Stimulated activated naive CD8-positive, alpha-beta T cell treated with anti-CD3 and anti-CD28 coated beads, Interleukin-15, Interleukin-2, amounts not matched to agents 100 U/mL and 50 U/mL, for 24 hours (primary cell): ENCODE measurements at places on chromosomes 1 and 21.

DNA sequence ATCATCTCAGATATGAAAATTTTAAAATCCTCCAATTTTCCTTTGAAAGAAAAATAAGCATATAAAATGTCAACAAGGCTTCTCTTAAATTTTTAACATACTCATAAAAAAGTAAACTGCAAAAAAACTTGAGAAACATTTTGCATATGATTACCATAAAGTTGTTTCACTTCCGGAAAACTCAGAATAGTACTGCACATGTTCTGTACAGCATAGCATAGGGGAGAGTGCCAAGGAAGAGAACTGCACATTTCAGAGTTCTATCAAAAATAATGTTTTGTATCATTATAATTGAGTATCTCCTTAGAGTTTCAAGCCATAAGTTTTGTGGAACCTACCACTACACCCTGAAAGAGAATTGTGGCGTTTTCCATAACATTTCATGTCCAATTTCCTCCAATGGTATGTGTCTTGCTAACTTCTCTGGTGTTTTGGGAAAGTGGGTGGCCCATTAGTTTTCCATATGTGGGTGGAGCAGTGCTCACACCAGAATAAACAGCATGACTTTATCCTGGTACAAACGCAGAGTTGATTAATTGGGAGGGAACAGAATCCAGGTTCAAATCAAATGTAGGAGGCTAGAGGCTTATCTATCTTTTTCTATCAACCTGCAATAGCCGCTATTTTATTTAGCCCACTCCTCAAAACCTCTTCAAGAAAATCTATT, 430.9 kb downstream of the LMO4 start:
- no peak for DNase-seq

DNA sequence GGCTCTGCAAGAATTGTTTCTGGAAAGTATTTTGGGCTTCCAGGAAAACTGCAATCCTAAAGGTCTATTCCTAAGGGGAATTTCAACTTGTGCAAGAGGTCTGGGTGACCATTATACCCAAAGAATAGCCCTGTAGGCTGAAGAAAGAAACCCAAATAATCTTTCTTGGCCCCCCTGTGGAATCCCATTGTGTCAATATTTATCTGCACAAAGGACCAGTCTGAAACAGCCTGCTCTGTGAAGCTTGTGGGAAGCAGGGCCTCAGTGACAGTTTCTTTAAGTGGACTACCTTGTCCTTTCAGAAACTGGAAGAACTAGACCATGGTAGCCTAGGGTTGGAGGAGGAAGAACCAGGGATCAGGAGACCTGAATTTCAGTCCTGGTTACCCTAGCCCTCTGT, 58.4 kb upstream of the HSD17B7 start:
- DNase-seq = no peak

DNA sequence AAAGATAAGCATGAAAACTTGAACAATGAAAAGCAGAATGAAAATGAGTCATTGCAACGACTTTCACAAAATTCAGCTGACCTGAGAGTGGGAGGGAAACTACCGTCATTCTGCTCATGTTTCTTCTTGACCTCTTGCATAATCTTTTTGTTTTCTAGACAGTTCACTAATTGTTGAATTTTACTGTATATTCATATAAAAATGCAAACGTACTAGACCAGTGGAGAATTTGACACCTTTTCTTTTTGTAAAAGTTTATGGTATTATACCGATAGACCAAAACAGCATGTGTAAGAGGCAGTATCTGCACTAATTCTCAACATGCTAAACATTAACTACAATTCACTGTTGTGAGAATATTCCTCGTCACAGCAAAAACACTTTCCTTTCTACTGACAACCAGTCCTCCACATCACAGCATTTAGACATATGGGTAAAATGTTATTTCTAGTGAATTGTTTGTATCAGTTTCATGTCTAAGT, 137.8 kb downstream of the GREM2 start:
- no peak for DNase-seq

DNA sequence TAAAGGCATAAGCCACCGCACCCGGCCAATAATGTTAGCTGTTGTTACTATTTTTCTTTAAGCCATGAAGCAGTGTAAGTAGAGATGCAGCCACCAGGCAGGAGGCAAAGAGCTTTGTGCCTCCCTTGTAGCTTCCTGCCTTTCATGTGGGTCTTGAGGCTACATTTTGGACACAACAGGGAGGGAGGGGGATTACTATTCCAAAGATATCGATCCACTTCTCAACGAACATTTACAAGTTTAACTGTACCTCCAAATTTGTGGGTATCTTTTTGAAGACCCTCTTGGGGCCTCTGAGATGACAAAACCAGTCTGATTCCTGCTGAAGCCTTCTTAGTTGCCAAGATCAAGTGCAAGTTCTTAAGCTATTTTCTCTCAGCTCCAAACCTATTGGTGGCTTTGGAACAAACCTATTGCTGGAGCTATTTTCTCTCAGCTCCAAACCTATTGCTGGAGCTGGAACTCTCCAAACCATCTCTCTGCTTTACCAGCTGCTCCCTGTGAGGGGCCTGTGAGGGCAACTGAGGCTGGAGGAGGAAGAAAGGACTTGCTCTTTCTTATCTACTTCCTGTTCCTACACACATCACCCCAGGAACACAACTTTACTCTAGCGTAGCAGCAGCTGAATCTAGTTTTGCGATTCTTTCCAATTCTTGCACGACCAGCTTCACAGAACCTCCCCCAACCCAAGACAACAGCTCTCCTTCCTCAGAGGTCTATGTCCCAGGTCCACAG, 16.1 kb upstream of the RCAN3 start:
- no peak for DNase-seq

- DNase-seq = no peak
Observed at GRCh38 chr1:24564695-24565094, 8.8 kb downstream of the NCMAP start.

- DNase-seq = no peak
Observed at GRCh38 chr1:119676571-119677206, 28.6 kb upstream of the ZNF697 start.

DNA sequence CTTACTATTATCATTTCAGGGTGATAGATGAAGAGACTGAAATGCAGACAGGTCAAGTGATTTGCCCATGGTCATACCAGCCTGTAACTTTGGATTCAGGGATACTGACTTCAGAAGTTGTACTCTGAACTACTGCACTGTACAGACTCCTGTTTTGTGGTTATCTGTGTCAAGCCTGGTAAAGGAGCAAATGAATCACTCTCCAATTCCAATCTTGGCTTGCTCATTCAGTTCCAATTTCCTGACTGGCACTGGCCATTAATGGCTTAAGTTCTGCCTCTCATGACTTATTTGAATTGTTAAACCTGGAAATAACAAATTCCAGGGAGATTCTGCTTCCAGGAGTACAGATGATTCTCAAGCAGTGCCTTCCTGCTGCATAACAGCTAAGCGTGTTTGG, 45.4 kb upstream of the PLD5 start:
- no peak for DNase-seq

GRCh38 chr1:32107742-32108661, at the start of gene KPNA6:
TSS of gene KPNA6 (plus strand) at chr1:32108056. CDS start at chr1:32108131, 75 bp downstream.
- peak; percentile 86 for DNase-seq

GRCh38 chr1:211643324-211644212, 31.9 kb downstream of the NEK2 start:
- no peak for DNase-seq

DNA sequence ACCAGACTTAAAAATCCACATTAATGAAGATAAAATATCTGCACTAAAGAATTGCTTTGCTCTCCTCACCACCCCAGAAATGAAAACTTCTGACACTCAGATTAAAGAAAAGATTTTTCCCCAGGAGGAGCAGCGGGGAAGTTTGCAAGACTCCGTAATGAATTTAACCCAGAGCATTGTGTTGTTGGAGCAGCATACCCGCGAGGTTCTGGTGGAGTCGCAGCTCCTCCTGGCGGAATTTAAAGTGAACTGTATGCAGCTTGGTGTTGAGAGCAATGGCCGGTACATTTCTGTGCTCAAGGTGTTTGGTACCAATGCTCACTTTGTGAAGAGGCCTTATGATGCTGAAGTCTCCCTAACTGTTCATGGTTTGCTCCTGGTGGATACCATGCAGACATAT, 46.4 kb downstream of the VPS13D start:
- DNase-seq = no peak
